T47D (cell line): ENCODE measurements at places on chromosomes 5 and 9.

GRCh38 chr9:76177931-76178330 lies 216.3 kb downstream of the RFK start:
- DNase-seq: no peak

GRCh38 chr5:72383280-72383679 lies 63.1 kb downstream of the PTCD2 start:
- DNase-seq: no peak

- no peak for DNase-seq
Observed at GRCh38 chr9:93048566-93049448, 9.7 kb upstream of the SUSD3 start.

- DNase-seq: no peak
Observed at GRCh38 chr9:34190996-34191892, 12.4 kb downstream of the UBAP1 start.

GRCh38 chr9:128469070-128469469 lies 13.3 kb downstream of the ODF2 start:
- no peak for DNase-seq

DNA sequence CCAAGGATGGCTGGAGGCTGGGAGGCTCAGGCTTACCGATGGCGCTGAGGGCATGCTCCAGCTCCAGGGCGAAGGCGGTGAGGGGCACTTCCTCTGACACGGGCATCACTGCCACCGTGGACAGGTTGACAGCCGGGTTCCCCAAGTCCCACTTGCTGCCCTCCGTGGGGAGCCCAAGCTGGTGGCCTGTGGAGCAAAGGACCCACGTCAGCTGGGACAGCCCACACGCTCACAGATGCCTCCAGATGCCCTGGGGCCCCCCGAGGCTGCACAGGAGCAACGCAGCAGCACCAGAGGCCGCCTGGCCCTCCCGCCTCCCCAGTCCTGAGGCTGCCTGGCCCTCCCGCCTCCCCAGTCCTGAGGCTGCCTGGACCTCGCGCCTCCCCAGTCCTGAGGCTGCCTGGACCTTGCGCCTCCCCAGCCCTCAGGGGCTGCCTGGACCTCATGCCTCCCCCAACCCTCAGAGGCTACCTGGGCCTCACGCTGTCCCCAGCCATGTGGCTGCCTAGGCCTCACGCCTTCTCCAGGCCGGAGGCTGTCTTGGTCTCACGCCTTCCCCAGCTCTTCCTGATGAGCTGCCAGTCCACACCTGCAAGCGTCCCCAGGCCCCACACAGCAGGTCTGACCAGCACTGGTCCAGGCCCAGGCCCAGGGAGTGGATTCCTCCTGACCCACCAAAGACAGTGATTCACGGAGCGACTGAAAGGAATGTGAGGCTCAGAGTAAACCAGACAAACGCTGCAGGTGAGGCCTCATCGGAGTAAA lies 25.6 kb upstream of the NSMF start:
- peak; percentile 46 for DNase-seq

GRCh38 chr9:38649731-38650363 lies 29.5 kb upstream of the ANKRD18A start:
- no peak for DNase-seq

GRCh38 chr5:6674421-6674820 lies 38.8 kb upstream of the TENT4A start:
- DNase-seq: no peak

DNA sequence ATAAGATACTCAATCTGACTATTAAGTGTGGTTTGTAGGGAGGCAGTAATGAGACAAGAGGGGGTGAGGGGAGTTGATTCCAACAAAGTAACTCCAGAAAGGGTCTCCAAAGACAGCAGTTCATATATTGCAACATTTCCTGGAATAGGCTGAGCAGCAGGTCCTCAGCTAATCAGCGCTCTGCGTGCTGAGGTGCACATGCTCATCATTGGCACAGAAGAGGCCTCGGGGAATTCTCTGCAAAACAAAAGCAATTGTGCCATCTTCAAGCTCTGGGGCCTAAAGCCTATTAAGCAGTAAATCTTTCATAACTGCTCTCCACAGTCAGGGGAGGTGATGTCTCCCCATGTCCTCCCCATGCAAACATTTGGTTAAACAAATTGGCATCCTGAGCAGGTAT lies 357.3 kb downstream of the SPOCK1 start:
- DNase-seq: peak; percentile 58

GRCh38 chr5:93304456-93305250 lies 276.4 kb downstream of the NR2F1-AS1 start:
- DNase-seq: no peak
